ENCODE measurements at places on chromosomes 4 and X. TPM values are rescaled to one million over a fixed set of nuclear protein-coding genes. Genes with fewer than 3 reads are reported as not detected.

The SMIM31 gene
- total RNA-seq = not detected

The TMEM31 gene
- not detected for total RNA-seq

The COX7B2 gene
- not detected for total RNA-seq

The ZRSR2 gene
- 2.1 TPM for total RNA-seq

The GPR82 gene
- not detected for total RNA-seq

The CFAP99 gene
- not detected for total RNA-seq

The SRPX2 gene
- total RNA-seq = 32.4 TPM

The LCORL gene
- total RNA-seq = 5.5 TPM

The UNC5C gene
- total RNA-seq = 2.9 TPM

The LRP2BP gene
- total RNA-seq = 0.34 TPM

The H2BW2 gene
- total RNA-seq = not detected

The TADA2B gene
- 7.1 TPM for total RNA-seq

The TMPRSS11D gene
- not detected for total RNA-seq

The ERAS gene
- total RNA-seq = not detected

The EDNRA gene
- 3.2 TPM for total RNA-seq
